Femur (tissue), 1 donor: ENCODE measurements at places on chromosomes 12 and 14.

GRCh38 chr14:69451941-69452340, 32.6 kb upstream of the PLEKHD1 start:
- no peak for DNase-seq

DNA sequence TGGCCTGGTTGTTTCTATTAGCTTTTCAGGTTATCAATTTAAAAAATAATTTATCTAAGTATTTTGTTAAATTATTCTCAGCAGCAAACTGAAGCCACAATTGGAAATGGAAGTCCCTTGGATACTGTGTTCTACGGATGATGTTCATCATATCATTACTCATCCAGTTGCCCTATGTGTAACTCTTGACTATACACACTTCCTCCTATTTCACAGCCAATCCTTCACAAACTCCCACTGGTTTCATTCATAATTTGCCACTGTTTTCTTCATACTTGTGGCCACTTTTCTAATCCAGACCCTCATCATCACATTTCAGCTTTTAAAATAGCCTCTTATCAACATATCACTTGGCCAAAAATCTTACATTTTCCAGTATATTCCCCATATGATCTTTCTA, 84.0 kb downstream of the CATSPERB start:
- DNase-seq, result no peak

DNA sequence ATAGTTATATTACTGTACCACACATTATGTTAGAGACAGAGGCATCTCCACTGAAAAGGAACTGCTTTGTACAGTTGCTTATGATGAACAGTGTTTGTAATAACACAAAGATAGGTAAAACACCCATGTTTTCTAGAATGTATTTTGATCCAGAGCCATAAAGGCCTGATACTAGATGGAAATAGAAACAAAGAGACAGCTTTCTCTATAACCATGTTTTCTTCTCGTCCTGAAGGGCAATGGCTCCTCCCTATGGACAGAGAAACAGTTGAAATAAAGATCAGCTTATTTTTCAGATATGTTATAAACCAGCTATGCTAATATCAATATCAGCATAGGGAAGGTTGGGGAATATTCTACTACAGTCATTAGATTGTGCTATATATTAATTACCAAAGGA, 109.2 kb downstream of the ATXN7L3B start:
- DNase-seq, result no peak

- peak; percentile 90 for DNase-seq
These were observed 10.0 kb upstream of the SMARCD1 start for GRCh38 chr12:50074936-50075807.

GRCh38 chr12:100857418-100857817, 62.8 kb downstream of the ANO4 start:
- no peak for DNase-seq

GRCh38 chr12:113996026-113996425, 29.9 kb upstream of the RBM19 start:
- DNase-seq, result no peak

- no peak for DNase-seq
These were observed 53.6 kb downstream of the DYRK2 start for GRCh38 chr12:67702136-67702535.

DNA sequence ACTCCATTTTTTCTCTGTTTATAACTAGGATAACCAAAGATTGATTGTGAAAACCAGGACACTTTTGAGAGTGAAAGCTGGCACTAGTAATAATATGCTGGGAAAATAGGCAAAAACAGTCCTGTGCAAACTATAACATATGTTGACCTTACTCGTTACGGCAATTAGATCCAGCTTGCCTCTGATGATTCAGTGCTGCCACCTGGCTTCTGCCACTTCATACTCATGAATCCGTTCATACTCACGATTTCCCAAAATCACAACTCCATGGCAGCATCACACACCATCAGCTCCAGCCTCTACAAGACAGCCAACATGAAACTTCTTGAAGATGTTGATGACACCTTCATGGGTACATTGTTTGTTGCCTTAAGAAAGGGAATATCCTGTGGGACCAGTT, 49.1 kb upstream of the CAND1 start:
- DNase-seq, result no peak

DNA sequence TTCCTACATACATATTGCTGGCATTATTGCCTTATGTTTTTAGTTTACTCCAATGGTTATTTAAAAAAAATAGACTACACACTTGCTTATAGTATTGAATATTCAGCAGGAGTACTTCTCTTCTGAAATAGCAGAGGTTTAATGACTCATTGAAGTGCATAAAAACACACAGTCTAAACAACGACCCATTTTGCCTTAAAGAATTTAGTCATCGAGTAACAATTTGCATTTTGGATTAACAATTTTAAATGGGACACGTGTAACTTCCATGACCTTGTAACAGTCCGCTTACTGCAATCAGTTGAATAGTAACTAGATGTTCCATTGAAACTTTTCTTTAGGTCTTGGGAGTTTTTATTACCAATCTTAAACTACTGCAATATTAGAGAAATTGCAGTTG, 9.0 kb downstream of the TRHDE start:
- DNase-seq, result no peak

DNA sequence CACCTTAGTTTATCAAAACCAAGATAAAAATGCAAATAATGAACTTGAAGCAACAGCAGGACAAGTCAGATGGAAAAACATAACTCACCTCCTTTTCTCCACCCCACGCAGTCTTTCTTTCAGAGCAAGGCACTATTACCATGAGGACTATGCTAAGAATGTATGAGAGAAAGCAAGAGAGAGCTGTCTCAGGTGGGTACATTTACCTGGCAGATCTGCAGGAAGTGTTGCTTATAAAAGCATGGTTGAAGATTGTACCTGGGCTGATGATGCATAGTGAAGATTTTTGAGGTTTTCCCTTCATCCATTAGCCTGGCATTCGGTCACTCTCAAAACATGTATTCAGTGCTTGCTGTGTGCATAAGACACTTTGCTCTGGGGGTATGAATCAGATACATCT, 68.8 kb upstream of the IFNG-AS1 start:
- DNase-seq, result no peak

- DNase-seq, result no peak
These were observed 298.7 kb upstream of the SRRM4 start for GRCh38 chr12:118682656-118683055.

DNA sequence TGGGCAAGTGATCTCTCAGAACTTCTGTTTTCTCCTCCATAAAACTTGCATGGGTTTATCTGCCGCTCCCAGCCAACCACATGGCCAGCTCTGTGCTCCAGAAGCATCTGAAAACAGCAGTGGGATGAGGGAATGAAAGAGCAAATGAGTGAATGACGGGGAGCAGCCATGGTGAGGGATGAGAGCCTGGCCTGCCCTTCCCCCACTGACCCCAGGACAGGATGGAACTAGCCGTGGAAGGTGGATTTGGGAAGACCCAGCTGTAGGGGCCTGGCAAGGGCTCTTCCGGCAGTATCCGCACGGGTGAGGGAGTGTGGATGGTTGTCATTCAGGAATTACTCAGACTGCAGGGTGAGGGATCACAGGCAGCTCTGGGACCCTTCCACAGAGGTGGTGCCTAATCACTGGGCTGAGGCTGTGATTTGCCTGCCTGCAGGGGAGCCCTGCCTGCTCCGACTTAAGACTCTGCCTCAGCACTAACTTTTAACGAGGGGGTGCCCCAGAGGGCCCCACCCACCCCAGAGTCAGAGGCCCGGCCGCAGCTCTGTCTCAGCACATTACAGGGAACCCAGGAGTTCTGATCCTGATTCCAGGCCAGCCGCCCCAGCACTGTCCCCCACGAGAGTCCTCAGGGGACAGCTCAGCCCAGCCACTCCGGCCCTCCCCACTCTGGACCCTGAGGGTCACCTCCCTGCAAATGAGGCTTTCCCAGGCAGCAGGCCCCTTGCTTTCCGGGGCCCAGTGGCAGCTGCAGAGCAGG, 136.8 kb upstream of the C14orf180 start:
- no peak for DNase-seq

- peak; percentile 78 for DNase-seq
These were observed at the start of gene PIANP for GRCh38 chr12:6700646-6701051. PIANP (minus strand) TSS chr12:6700815; CDS start chr12:6698061, 2,754 bp downstream.

- no peak for DNase-seq
These were observed 24.3 kb downstream of the MAPK1IP1L start for GRCh38 chr14:55075628-55076175.
